ENCODE measurements at places on chromosomes 2 and 18. TPM values are rescaled to one million over a fixed set of nuclear protein-coding genes. Genes with fewer than 3 reads are reported as not detected.

Gene HOXD4
- not detected for total RNA-seq

DNA sequence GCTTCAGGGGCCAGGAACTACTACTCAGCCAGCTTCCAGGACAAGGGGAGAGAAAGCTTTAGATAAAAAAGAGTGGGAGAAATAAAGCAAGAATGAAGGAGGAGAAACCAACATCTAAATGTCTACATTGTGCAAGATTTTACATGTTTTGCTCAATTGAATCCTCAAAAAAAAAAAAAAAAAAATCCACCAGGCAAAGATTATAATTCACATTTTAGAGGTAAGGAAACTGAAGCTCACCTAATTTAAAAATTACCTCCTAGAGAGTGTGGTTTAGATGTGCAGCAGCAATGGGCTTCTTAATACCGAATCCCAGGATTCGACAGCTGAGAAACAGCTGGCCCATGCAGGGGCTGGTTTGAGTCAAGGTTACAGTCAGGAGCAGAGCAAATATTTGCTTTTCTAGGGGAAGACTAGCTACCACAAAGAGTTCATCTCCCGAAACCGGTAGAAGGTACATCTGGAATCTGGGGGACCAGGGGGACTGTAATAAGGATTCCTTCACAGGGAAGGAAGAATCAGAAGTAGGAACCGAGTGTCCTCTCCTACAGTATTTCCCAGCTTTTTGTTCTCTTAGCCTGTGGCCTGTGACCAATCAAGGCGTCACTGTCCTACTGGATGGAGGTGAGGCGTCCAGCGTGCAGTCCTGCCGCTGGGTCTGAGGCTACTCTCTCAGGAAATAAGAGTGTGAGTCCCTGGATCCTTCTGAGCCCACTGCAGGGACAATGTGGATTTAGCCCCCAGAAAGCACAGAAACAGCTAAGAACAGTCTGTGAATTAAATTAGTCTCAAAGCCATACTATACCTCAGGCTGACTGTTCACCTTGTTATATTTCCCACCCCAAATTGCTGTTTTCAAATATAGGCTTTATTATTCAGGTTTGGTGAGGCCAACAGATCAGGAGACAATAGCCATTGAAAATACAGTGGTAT, 42.3 kb downstream of the IL1R2 start:
- DNase-seq: no peak

Gene GALNT13
- 0.21 TPM for total RNA-seq

Gene FNDC4
- 1.2 TPM for total RNA-seq

DNA sequence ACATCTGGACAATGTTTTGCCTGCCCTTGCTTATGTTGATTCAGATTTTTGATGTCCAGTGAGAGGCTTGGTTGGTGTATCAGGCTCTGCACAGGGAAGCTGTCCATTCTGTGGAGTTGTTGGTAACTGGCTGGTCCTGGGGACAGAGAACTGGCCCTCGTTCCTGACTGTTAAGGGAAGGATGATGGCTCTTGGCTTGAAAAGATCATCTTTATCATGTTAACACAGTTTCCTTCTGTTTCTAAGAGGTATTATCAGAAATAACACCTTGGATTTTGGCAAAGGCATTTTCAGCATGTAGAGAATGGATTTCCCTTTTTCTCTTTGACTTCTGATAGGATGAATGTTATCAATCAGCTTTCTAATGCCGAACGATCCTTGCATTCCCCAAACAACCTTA, 19.3 kb downstream of the STK25 start:
- DNase-seq: no peak

Gene ITGA6
- 345 TPM for total RNA-seq

GRCh38 chr2:169980001-169980400, 152.7 kb downstream of the UBR3 start:
- no peak for DNase-seq

DNA sequence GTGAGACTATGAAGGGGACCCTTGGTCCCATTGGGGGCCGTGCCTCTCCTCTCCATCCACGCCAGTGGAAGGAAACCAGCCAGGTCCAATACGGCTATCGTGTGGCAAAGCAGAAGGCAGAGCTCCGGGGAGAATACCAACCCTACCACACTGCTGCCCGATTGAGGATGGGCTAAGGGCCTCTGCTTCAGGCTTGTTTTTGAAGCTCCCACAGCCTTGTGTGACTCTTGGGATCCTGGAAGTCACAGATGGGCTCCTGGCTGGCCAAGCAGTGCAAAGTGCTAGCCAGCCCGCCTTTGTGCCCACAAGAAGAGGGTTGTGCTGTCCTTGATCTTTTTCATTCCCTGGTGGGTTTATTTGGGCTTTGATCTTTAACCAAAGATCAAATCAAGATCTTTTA, 70.6 kb upstream of the ID2 start:
- DNase-seq: no peak

Gene PRKAG3
- total RNA-seq: not detected

GRCh38 chr2:136154384-136154783, 36.4 kb upstream of the CXCR4 start:
- peak; percentile 20 for DNase-seq

DNA sequence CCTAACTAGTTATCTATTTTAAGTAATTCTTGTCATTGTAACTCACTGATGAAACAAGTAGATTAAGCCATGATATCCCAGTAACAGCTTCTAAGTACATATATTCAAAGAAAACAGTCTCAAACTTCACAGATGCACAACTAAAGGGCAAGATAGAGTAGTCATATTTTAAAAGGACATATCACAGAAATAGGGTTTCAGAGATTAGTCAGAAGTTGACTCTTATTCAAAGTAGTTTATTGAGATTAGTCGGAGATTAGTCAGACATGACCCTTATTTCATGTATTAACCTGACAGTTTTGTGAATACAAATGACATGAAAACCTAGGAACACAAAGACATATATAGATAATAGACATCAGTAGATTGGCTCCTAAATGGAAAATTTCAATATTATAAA, 15.9 kb upstream of the CHAC2 start:
- DNase-seq: peak; percentile 63

DNA sequence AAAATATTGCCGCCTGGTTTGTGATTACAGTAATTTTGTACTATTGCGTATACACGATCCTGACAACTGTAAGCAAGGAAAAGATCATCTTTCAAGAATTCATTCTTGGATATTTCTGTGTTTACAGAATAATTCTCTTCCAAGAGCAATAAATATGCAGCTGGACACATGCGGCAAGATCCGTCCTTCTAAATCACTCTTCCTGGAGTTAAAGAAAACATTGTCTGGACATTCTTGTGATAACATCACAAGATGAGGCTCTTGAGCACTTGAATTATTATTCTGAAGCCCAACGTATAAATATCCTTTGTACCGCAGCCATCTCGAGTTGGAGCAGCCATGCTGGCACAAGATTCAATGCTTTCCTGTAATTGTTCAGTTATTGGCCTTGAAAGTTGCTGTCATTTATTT, 9.9 kb downstream of the FHL2 start:
- DNase-seq: no peak

DNA sequence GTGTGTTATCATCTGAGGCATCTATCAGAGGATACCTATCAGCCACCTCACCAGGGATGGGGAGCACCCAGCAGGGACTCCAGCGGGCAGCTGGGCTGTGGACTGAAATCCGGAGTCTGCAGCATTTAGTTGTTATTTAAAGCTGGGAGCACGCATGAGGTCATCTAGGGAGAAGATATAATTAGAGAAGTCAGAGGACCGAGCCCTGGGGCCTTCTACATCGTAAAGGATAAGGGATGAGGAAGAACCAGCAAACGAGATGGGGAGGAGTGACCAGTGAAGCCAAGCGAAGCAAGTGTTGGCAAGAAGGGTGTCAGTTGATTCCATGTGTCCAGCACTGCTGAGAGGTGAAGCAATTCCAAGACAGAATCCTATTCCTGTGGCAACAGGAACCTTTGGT, 70.3 kb downstream of the STEAP3 start:
- no peak for DNase-seq

- peak; percentile 40 for DNase-seq
Observed at GRCh38 chr18:10560452-10561045, 34.7 kb downstream of the NAPG start.

GRCh38 chr2:46000660-46001059, 296.5 kb upstream of the EPAS1 start:
- no peak for DNase-seq

- DNase-seq: no peak
Observed at GRCh38 chr2:20657522-20658235, 6.8 kb upstream of the HS1BP3 start.

DNA sequence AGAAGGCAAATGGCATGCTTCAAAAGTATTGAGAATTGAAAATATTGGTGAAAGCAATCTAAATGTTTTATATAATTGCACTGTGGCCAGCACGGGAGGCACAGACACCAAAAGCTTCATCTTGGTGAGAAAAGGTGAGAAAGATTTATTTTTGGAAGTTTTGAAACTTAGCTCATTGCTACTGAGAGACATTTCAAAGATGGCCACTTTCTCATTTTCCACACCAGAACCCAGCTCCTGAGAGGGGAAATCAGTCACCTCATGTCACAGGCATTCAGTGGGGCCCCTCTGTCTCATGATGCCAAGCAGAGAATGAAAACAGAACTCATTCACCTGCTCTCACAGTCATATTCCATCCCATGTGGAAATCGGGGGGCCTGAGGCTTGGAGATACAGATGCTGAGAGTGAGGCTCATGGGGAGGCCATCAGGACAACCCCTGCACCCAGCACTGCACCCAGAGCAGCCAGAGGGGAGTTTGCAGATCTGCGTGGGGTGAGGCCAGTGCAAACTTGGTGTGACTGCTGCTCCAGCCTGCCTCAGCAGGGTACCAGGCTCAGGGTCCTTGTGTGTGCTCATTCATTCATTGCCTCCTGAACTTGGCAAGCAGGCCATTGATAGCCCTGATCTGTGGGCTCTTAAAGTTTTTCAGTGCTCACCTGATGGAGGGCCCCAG, 31.4 kb downstream of the IL18R1 start:
- DNase-seq: no peak

- no peak for DNase-seq
Observed at GRCh38 chr18:37985126-37985525, 419.5 kb upstream of the CELF4 start.

- no peak for DNase-seq
Observed at GRCh38 chr2:191869178-191869577, 22.3 kb upstream of the CAVIN2 start.

Gene RAB27B
- total RNA-seq: 27.8 TPM

DNA sequence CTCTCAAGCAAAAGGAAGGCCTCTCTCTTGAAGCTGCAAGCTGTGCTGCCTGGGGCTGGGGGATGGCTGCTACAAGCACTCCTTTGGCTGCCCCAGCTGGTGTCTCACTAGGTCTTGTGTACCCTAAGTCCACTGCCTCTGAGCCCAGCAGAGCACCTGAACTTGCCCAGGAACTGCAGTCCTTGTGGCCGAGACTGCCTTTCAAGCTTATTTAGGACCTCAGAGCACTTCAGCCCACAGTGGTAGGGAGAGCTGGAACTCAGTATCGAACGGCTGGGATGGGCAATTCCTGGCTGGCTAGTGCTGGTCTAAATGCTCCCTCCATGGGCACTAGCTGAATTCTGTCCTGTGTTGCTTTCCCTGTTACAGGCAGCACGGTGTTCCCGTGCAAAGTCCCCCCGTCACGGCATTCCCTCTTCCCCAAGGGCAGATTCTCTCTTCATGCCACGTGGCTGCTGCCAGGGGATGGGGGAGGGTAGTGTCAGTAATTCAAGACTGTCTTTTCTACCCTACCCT, 25.9 kb downstream of the STPG4 start:
- DNase-seq: no peak

- DNase-seq: no peak
Observed at GRCh38 chr18:10840743-10841142, 308.6 kb downstream of the PIEZO2 start.

DNA sequence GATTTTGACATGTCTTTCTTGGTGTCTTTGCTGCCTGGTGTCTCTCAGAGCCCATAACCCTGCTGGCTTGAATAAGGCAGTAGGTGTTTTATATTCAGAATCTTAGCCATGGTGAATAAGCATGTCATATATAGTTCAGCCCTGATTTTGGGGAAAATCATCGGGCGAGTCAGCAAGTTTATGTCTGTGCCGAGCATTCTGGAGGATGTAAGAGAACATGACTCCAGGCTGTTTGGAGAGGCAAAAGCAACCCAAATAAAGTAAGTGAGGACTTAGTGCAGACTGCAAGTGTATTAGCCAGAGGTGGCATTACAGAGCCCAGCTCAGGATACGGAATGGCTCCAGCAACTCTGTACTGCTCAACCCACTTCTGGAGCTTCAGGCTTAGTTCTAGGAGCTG, 50.3 kb downstream of the TCF7L1 start:
- DNase-seq: no peak

GRCh38 chr18:22543769-22544168, 126.1 kb upstream of the CTAGE1 start:
- DNase-seq: no peak

DNA sequence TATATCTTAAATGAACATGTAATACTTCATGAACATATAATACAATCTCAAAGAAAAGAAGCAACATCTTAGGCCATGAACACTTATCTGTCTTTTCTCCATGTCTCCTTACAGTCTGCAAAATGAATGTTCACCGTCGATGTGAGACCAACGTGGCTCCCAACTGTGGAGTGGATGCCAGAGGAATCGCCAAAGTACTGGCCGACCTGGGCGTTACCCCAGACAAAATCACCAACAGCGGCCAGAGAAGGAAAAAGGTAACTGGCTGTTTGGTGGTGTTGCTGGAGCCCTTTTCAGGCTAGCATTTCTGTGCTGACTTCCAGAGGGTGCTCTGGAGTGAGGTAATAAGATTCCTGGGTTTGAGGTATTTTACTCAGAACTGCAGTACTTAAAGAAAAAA, 295.9 kb upstream of the EPAS1 start:
- DNase-seq: no peak

- no peak for DNase-seq
Observed at GRCh38 chr18:12862467-12862866, 21.6 kb downstream of the PTPN2 start.

GRCh38 chr18:48314690-48315089, 94.5 kb downstream of the ZBTB7C start:
- no peak for DNase-seq

GRCh38 chr18:58315041-58315440, 271.0 kb downstream of the NEDD4L start:
- DNase-seq: peak; percentile 71

DNA sequence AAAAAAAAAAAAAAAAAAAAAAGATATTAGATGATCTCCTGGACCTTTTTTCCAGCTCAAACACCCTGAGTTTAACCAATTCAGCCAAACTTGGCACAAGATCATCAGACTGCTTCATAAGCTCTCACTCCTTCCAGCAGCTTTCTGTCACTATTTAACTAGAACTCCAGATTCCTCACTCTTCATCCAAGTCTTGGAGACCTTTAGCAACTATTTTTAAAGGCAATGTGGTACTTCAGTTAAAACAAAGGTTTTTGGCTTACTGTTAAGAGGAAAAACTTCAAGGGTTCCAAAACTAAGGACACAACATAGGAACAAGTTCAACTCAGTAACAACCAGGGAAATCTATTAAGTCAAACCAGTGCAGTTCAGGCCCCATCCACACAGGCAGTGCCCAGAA, 23.2 kb downstream of the LAMA1 start:
- no peak for DNase-seq

DNA sequence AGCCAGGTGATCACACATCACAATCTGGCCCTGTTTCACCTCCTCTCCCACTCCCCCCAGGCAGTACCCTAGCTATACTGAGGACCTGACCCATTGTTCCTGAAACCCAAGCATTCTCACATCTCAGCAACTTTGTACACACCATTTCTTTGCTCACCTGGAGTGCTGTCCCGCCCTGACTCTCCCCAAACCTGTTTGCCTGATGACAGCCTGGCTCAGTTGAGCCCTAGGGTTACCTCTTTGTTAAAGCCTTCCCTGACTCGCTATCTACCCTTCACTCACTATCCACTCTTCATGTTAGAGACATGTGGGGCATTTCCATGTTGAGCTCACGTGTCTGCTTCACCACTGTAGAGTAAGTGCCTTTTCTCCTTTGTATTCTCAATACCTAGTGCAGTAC, 49.1 kb downstream of the GREB1L start:
- DNase-seq: no peak
